ENCODE measurements at places on chromosomes 3 and 15. TPM values are rescaled to one million over a fixed set of nuclear protein-coding genes. Genes with fewer than 3 reads are reported as not detected.

THSD4 gene
- total RNA-seq, result 4.6 TPM

ADCY5 gene
- total RNA-seq, result 23.5 TPM

APOD gene
- total RNA-seq, result 5.2 TPM

PPM1M gene
- total RNA-seq, result 3.1 TPM

REC114 gene
- total RNA-seq, result not detected

MYNN gene
- 30.9 TPM for total RNA-seq

PDIA5 gene
- total RNA-seq, result 8.9 TPM
